Calu3 (cell line): ENCODE measurements at places on chromosomes 1 and 21. TPM values are rescaled to one million over a fixed set of nuclear protein-coding genes. Genes with fewer than 3 reads are reported as not detected.

TNFRSF4 gene
- total RNA-seq, result not detected in 2 replicates

RAB7B gene
- total RNA-seq, result 1.1 and 1.3 TPM in 2 replicates

PTPN14 gene
- 72.4 and 77.4 TPM in 2 replicates for total RNA-seq

DNA sequence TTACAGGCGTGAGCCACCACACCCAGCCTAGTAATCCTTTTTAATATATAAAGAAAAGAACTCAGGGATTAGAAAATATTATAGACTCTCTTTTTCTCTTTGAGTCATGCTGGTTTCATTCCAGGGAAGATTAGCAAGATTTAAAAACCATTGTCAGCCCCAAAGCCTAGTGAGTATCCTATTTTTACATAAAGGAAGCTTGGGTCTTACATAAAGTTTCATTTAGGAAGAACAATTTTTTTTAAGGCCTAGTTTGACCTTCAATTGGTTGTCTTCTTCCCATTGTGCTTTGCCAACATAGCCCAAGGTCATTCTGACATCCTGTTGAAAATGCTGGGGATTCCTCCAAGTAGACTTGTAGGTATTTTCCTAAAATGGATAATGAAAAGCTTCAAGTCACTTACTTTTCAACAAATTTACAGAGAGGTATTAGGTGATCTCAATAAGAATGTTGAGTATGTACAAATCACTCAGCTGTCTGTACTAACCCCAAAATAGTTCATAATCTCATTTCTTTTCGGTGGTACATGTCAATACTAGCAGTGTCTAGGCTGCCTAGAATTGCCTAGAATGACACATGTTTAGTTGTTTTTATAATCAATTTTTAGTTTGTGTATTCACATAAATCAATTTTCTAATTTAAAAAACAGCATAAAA, 4.3 kb upstream of the KIF14 start:
- peaks cover 6% of the 10 kb centered on the region for H3K4me1 ChIP-seq
- H3K4me3 ChIP-seq, result no peak overlapping the region
- H3K27me3 ChIP-seq, result no peaks in the 10 kb centered on the region
- DNase-seq, result no peak
- no peak overlapping the region for H3K27ac ChIP-seq

GRCh38 chr1:88697503-88697902, 13.4 kb downstream of the PKN2 start:
- peak overlapping the region; percentile 75 for H3K27ac ChIP-seq
- peaks cover 63% of the 10 kb centered on the region for H3K4me1 ChIP-seq
- no peak for DNase-seq
- H3K4me3 ChIP-seq, result no peak overlapping the region
- H3K36me3 ChIP-seq, result no peaks in the 10 kb centered on the region
- H3K27me3 ChIP-seq, result no peaks in the 10 kb centered on the region

RNF186 gene
- not detected in 2 replicates for total RNA-seq

GRCh38 chr1:49576327-49576901, 447.3 kb downstream of the AGBL4 start:
- peaks cover 6% of the 10 kb centered on the region for H3K4me1 ChIP-seq
- H3K27me3 ChIP-seq, result no peaks in the 10 kb centered on the region
- no peak for DNase-seq
- no peak overlapping the region for H3K27ac ChIP-seq

- no peaks in the 10 kb centered on the region for H3K4me1 ChIP-seq
- no peak for DNase-seq
- no peak overlapping the region for H3K4me3 ChIP-seq
- no peaks in the 10 kb centered on the region for H3K27me3 ChIP-seq
Observed at GRCh38 chr1:85208488-85208887, 7.7 kb upstream of the SYDE2 start.

DNA sequence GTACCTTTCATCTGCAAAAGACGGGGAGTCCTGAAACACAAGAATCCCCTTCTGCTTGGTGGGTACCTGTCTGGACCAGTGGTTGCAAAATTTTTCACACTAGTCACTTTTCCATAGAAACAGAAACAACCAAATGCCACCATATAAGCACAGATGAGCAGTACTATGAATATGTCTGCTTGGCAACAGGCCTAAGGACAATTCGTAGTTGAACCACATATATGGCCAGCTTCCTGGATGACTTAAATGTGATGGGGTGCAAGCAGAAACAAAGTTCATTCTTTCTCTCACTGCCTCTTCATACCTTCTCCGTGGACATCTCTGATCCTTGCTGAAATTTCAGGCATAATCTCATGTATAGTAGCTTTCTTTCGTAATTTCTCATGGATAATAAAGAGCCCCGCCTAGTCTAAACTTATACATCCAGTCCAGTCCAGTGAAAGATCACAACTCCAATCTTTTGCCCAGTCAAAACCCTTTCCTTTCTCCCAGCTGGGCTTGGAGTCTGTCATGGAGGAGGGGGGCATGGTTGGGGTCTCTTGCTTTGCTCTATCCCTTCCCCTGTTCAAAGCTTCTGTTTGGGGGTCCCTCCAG, 7.0 kb downstream of the FCAMR start:
- no peaks in the 10 kb centered on the region for H3K27me3 ChIP-seq
- H3K4me1 ChIP-seq, result peaks cover 21% of the 10 kb centered on the region
- H3K36me3 ChIP-seq, result no peaks in the 10 kb centered on the region
- H3K27ac ChIP-seq, result no peak overlapping the region
- no peak for DNase-seq
- no peak overlapping the region for H3K4me3 ChIP-seq

TTC22 gene
- total RNA-seq, result 17.2 and 17.4 TPM in 2 replicates

HMGN1 gene
- total RNA-seq, result 244 and 262 TPM in 2 replicates

GNG12 gene
- total RNA-seq, result 72.2 and 85.6 TPM in 2 replicates

NHLH2 gene
- total RNA-seq, result not detected in 2 replicates

DNA sequence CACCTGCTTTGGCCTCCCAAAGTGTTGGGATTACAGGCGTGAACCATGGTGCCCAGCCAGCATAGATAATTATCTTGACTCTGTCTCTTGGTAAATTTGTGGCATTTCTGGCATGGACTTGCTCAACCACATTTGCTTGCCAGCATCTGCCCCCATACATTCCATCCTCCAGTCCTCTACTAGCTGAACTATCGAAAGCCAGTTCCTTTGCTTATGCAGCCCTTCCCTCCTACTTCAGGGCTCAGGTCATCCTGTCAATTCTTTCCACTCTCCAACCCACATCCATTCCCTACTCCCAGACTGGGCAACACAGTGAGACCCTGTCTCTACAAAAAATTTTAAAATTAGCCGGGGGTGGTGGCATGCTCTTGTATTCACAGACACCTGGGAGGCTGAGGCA, 13.0 kb upstream of the UQCRHL start:
- DNase-seq, result no peak
- no peak overlapping the region for H3K4me3 ChIP-seq
- H3K27ac ChIP-seq, result no peak overlapping the region
- H3K36me3 ChIP-seq, result peaks cover 5% of the 10 kb centered on the region

SNX7 gene
- total RNA-seq, result 22.2 and 22.8 TPM in 2 replicates

DNA sequence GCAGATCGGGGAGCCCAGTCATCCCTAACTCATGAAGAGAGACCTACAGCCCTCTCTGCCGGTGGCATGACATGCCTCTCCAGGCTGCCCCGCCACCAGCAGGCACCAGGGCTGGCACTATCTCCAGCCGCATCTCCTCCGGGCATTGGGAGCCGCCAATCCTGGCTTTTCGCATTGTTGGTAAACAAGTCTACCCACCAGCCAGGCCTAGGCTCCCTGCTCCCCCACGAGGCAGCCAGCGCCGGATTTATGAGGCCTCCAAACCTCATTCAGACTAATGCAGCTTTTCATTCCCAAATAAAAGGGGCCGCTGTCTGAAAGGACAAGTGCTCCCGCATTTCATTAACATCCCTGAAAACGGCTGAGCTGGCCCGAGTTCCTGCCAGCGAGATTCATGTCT, 3.4 kb upstream of the GRIK3 start:
- H3K27me3 ChIP-seq, result peaks cover 96% of the 10 kb centered on the region
- H3K27ac ChIP-seq, result no peak overlapping the region
- no peaks in the 10 kb centered on the region for H3K36me3 ChIP-seq
- DNase-seq, result no peak
- H3K4me1 ChIP-seq, result no peaks in the 10 kb centered on the region

DNA sequence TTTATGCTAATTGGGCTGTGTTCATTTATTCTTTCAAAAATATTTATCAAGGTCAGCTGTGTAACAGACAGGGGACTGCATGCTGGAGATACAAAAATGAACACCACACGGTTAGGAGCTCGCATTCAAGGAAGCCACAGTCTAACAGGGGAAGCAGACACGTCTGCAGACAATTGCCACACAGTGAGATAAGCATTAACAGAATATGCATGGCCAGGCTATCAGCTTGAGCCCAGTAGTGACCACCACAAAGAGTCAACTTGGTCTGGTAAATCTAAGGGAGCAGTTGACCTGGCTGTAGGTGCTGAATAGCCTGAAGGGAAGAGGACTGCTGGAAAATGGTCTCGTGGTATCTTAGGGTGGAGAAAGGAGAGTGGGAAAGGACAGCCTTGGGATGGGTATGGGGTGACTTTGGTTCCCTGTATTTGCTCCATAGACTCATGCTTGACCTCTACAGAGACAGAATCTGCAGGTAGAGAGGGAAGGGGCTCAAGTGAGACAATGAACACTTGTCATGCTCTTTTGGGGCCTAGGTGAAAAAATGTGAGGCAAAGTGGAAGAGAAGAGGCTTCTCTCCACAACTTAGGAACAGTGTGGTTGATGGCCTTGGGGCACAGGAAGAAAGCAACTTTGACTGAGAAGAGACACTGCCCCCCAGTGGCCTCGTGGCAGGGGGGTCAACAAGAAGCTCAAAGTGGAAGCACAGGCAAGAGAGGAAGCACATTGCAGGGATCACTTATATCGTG, 7.6 kb upstream of the NPL start:
- H3K36me3 ChIP-seq, result no peaks in the 10 kb centered on the region
- H3K27me3 ChIP-seq, result peaks cover 7% of the 10 kb centered on the region
- H3K4me1 ChIP-seq, result peaks cover 10% of the 10 kb centered on the region
- no peak overlapping the region for H3K4me3 ChIP-seq
- peak; percentile 80 for DNase-seq

GRCh38 chr1:155117610-155118009, 10.1 kb upstream of the EFNA1 start:
- H3K27me3 ChIP-seq, result peaks cover 43% of the 10 kb centered on the region
- peaks cover 7% of the 10 kb centered on the region for H3K4me1 ChIP-seq
- H3K36me3 ChIP-seq, result no peaks in the 10 kb centered on the region

- H3K36me3 ChIP-seq, result peaks cover 12% of the 10 kb centered on the region
- no peak for DNase-seq
- H3K27me3 ChIP-seq, result no peaks in the 10 kb centered on the region
Observed at GRCh38 chr1:162385702-162386101, 4.2 kb downstream of the C1orf226 start.

DNA sequence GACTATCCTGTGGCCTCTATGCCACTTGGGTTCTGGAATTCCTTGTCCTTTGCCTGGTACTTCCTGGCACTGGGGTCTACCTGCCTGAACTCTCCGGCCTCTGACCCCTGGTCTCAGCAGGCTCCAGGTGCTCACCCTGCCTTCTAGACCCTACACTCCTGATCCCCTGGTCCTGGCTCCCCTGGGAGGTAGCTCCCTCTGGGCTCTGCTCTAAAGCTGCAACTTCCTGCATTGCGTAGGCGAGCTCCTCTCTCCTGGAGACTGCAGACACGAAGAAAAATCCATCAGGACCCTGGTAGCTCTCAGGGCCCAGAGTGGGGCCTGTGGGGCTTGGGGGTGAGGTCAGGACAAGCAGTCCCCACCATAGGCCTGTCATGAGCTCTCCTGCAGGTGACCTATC, 7.8 kb upstream of the PLEKHG5 start:
- DNase-seq, result no peak
- H3K27me3 ChIP-seq, result peaks cover 59% of the 10 kb centered on the region
- H3K4me1 ChIP-seq, result no peaks in the 10 kb centered on the region
- H3K36me3 ChIP-seq, result peaks cover 8% of the 10 kb centered on the region
- no peak overlapping the region for H3K27ac ChIP-seq

DNA sequence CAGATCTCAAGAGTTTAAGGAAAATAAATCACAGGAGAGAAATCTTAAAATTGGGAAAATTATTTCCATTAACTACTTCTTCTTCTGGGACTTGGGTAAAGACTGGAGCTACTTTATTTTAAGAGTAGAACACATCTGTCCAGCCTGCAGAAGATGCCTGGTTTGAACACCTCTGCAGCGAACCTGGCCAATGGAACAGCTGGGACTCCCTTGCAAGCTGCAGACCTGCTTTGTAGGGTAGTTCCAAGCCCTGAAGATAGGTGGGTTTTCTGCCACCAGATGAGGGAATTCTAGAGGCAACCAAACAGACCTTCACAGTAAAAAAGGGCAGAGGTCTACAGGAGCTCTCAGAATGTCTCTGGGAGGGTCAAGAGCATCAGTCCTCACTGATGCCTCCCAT, 86.5 kb upstream of the CACNA1E start:
- H3K4me3 ChIP-seq, result no peak overlapping the region
- no peak overlapping the region for H3K27ac ChIP-seq
- H3K27me3 ChIP-seq, result peaks cover 55% of the 10 kb centered on the region
- DNase-seq, result no peak
- no peaks in the 10 kb centered on the region for H3K4me1 ChIP-seq

DNA sequence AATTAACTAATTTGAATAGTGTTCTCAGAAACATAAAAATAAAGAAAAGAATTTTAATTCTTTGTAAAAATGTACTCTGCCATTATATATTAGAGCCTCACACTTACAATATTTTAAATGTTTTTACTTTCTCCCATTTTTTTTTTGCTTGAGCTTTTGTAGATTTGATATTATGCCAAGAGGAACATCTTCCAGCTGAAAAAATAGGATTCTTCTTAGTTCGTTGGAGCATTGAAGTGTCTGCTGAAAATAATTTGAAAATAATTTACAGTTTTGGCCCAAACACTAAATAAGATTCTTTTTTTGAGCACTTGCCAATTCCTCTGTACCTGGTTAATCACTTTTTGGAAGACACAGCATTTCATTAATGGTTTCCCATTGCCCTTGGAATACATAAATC, 175.0 kb upstream of the COL11A1 start:
- H3K4me1 ChIP-seq, result no peaks in the 10 kb centered on the region
- no peak for DNase-seq
- H3K27me3 ChIP-seq, result no peaks in the 10 kb centered on the region
- H3K4me3 ChIP-seq, result no peak overlapping the region
- no peak overlapping the region for H3K27ac ChIP-seq

DNA sequence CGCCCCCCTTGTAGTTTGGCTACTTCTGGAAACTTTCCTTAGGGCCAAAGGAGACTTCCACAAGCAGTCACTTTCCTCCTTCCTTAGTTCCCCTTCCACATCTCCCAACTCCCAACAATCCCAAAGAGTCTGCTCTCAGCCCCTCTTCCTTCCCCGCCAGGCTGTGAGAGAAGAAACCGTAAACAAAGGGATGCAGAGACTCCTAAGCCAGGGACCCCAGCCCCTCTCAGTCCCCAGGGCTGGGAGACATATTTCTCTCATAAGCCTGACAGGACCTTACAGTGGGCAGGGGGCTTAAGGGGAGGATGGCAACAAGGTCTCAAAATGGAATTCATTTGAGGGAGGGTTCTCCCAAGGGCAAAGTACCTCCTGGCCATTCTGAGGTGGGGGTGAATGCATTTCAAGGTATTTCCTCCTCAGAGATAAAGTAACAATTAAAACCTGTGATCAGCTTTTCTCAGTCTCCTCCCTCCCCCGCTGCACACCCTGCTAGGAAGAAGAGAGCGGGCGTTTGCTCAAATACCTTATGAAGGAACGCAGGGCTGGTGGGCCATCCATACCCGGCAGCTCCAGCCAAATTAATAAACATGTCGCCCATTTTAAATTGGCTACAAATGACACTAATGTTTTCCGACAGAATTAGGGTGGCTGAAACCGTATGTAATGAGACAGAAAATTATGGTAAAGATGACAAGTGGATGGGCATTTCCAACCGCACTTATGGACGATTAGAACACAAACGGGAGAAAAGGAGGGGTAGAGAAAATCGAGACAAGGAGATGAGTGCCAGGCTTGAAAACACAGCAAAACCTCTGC, 4.0 kb downstream of the BARHL2 start:
- no peak overlapping the region for H3K4me3 ChIP-seq
- no peak overlapping the region for H3K27ac ChIP-seq
- no peak for DNase-seq
- H3K36me3 ChIP-seq, result no peaks in the 10 kb centered on the region
